ENCODE measurements at places on chromosomes 7 and 10. TPM values are rescaled to one million over a fixed set of nuclear protein-coding genes. Genes with fewer than 3 reads are reported as not detected.
A peak's percentile ranks its signal among the peaks of the same experiment; 100 is the strongest.

- DNase-seq: no peak
Observed at GRCh38 chr10:102230264-102230860, 4.3 kb downstream of the ELOVL3 start.

- DNase-seq: no peak
Observed at GRCh38 chr10:86193841-86194240, 172.8 kb downstream of the GRID1 start.

DNA sequence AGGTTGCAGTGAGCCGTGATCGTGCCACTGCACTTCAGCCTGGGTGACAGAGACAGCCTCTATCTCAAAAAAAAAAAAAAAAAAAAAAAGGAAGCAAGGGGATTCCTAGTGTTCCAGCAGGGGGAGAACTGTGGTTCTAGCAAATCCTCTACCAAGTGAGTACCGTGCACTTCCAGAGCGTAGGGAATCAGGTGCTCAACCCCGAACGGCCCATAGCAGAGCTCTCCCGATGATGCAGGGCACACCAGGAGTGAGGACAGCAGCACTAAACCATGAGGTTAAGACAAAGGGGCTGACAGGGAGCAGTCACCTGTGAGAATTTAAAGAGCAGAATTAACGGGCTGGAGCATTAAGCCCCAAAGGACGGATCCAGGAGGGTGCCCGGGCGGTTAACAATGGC, 173.6 kb downstream of the PTPRN2 start:
- no peak for DNase-seq

DNA sequence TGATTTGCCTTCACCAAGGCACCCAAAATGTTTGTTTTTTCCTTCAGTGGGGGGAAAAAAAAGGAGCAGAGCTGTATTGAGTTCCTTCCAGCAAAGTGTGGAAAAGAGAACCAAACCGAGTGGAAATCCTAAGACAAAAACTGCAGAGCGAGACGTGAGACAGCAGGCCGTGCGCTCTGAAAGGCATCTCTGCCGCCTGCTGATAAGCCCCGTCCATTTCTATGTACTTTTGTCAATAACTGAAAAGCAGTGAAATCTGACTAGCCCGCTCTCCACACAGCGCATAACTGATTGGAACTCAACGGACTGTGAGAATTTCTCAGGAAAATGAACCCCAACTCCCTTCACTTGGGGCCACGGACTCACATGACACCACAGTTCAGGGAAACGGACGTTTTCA, 83.2 kb downstream of the COBL start:
- no peak for DNase-seq

DNA sequence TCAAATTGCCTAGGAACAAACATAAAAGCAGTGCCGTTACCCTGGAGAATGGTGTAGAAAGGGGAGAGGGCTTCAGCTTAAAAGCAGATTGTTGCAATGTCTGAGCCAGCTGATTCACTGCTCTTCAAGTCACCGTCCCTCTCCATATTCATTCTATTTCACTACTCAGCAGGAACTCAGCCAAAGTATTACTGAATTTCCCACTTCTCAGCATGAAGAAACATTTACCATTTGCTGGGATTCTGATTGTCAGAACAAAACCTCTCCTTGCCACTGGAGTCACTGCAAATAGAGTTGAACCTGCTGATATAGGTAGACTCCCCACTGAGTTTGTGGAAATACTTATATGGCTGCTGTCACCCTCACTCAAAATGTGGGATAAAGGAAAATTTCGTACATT, 71.7 kb downstream of the PPP1R17 start:
- DNase-seq: no peak

GRCh38 chr10:5655121-5655520, 11.3 kb downstream of the ASB13 start:
- no peak for DNase-seq

DNA sequence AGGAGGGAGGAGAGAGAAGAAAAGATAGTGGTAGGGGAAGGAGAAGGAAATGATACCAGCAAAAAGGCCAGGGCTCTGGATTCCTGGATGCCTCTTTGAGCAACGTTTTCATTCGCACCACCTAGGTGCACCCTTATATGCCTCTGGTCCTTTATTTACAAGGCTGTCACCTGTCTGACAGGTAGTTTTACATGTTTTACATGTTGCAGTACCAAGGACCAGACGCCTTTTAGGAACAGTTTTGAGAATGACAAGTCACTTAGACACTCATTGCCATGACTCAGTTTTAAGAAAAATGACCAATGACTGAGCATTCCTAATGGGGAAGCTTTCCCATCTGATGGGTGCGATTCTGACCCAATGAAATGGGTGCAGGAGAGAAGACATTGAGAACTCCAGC, 119.8 kb downstream of the GLI3 start:
- DNase-seq: no peak

GRCh38 chr7:113784316-113784715, 134.5 kb downstream of the PPP1R3A start:
- no peak for DNase-seq

DNA sequence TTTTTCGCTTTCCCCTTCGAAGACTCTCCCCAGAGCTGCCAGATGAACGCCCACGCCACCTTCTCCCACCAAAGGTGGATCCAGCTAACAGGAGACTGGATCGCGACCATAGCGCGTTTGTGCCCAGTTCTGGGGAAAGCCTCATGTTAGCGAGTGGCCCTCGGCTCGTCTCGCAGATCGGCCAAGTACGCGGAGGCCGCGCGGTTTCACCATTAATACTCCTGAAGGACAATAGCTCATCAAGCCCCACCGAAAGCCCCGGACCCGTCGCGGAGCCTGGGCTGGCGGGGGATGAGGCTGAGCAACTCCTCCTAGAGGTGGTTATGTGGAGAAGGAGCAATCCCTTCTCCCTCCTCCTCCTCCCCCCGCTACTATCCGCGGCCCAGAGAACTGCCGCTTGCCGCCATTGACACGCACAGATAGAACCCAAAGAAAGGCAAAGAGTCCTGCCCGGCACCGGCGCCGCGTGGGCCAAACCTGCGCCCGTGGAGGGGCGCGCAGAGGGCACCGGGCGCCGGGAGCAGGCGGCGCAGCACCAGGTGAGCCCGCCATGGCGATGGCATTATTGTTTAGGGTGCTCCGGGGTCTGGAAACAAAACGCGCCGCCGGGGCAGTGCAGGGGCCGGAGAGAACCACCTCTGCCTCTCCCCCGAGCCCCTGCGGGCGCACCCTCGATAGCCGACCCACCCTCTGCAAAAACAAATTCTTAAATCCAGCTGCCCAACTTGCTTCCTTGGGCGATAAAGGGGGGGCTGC, at the start of gene MACROH2A2:
Gene MACROH2A2, plus strand, starts transcription at position 385 of the 756 bp plus-strand sequence. CDS start 22,813 bp downstream, outside the sequence.
- peak; percentile 69 for DNase-seq

- DNase-seq: no peak
Observed at GRCh38 chr7:107025449-107026103, 18.9 kb upstream of the PRKAR2B start.

GRCh38 chr7:130276796-130277762, 10.4 kb downstream of the CPA2 start:
- DNase-seq: no peak

DNA sequence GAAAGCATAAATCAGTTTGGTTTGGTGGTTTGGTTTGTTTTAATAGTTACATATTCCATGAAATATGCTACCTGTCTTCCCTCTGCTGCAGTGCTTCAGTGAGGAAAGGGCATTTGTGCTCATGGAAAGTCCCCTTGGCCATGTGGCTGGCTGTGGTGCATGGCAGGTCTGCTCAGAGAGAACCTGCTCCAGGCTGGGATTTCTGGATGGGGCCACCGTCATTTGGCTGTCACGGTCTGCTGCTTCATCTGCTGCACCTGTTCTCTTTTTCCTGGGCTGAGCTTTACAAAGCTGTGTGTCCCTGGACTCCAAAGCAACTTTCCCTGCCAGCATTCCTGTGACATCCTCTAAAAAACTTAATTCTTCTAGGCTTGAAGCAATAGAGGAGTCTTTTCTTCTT, 8.9 kb downstream of the CDK14 start:
- DNase-seq: no peak

DNA sequence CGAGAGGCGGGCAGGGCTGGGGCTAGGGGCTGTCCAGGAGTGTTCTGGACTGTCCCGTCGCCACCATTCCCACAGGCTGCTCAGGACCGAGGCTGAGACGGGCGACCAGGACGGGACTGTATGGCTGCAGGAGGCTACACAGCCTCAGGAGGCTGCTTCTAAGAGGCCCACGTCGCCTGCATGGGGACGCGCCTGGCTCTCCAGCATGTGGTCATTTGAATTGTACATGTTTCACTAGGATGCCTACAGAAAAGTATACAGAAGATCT, 216.3 kb downstream of the TCERG1L start:
- no peak for DNase-seq

The BAG3 gene
- total RNA-seq: 19.2 TPM

The GNAI1 gene
- 50.8 TPM for total RNA-seq

The GPR15LG gene
- not detected for total RNA-seq

The GRID2IP gene
- total RNA-seq: 2.5 TPM

The WDR86 gene
- total RNA-seq: 80.6 TPM

The FAM131B gene
- total RNA-seq: 3.7 TPM

The GET4 gene
- 58.7 TPM for total RNA-seq

The C10orf88 gene
- 14.7 TPM for total RNA-seq
